ENCODE measurements at places on chromosomes 16 and 17. TPM values are rescaled to one million over a fixed set of nuclear protein-coding genes. Genes with fewer than 3 reads are reported as not detected.

Gene ADAP2
- 0.32 TPM for total RNA-seq

Gene HSF4
- total RNA-seq: 4.5 TPM

Gene BTBD17
- total RNA-seq: not detected

Gene CNTNAP1
- 38.0 TPM for total RNA-seq

Gene KIF18B
- 0.81 TPM for total RNA-seq

Gene CACNG3
- total RNA-seq: not detected

Gene CDH16
- total RNA-seq: not detected

Gene CDYL2
- total RNA-seq: 13.0 TPM

Gene ZG16B
- not detected for total RNA-seq

Gene SP2
- 2.8 TPM for total RNA-seq

Gene DPEP2
- not detected for total RNA-seq

Gene CPNE2
- total RNA-seq: 25.4 TPM

Gene DOC2B
- not detected for total RNA-seq

Gene PRSS33
- not detected for total RNA-seq

Gene ACE
- 16.4 TPM for total RNA-seq

Gene PIK3R5
- not detected for total RNA-seq

Gene C17orf113
- total RNA-seq: 0.49 TPM

Measured in hair follicle dermal papilla cell (primary cell).